CD14-positive monocyte (primary cell): ENCODE measurements at places on chromosomes 5 and 9.

DNA sequence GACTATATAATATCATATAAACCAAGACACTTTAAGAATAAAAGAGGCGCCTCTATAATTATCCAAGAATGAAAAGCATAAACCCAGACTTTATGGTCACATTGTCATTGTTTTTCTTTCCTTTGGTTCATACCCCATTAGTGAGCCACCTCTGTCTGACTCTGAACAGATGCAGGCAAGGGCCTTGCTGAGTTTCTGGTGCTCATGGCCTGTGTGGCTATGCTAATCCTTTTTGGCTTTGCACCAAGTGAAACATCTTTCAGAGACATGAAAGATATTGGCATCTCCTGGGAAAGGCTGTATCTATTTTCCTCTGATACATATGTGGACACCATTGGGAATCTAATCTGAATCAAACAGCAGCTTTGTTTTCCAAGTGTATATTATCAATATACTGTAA lies 222.5 kb downstream of the CHSY3 start:
- H3K36me3 ChIP-seq, result no peaks in the 10 kb centered on the region
- H3K4me3 ChIP-seq, result no peak overlapping the region
- no peaks in the 10 kb centered on the region for H3K27me3 ChIP-seq

GRCh38 chr5:170771496-170771895 lies 12.0 kb upstream of the GABRP start:
- no peaks in the 10 kb centered on the region for H3K36me3 ChIP-seq
- no peak for DNase-seq
- no peaks in the 10 kb centered on the region for H3K27me3 ChIP-seq
- H3K4me1 ChIP-seq, result no peaks in the 10 kb centered on the region

DNA sequence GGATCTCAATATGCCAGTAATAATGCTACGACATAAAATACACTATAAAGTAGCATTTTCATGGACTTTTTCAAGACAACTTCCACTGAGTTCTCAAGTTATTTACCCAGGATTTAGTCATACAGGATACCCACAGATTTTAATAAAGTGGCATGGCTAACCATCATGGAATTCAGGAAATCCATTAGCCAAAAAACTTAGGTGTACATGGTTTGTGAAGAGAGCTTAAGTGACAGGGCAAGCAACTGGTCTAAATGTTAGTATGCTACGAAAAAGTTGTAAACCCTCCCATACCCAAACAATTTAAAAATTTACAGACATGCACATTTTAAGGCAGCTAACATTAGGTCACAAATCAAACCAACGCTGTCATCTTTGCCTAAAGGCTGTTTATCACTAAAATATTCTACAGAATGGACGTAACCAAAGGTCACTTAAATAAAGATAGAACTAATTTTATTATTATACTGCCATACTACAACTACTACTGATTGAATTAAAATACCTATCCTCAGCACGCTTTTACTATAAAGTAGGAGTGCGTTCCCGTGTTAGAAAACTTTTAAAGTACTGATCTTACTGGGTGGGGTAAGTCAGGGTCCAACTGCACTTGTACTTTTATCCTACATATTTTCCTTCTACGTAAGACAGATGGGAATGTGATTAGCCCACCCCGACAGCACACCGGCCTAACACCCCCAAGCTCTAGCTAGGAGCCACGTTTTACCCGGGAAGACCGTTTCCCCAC lies 1.1 kb downstream of the UBTD2 start:
- H3K27ac ChIP-seq, result no peak overlapping the region
- H3K36me3 ChIP-seq, result no peaks in the 10 kb centered on the region
- H3K4me1 ChIP-seq, result peaks cover 34% of the 10 kb centered on the region
- H3K4me3 ChIP-seq, result peak overlapping the region; percentile 73

GRCh38 chr5:75046366-75047142 lies 5.8 kb downstream of the GCNT4 start:
- no peak overlapping the region for H3K4me3 ChIP-seq
- no peaks in the 10 kb centered on the region for H3K36me3 ChIP-seq
- no peaks in the 10 kb centered on the region for H3K4me1 ChIP-seq
- no peak for DNase-seq
- H3K27me3 ChIP-seq, result peaks cover 15% of the 10 kb centered on the region
- no peak overlapping the region for H3K27ac ChIP-seq

GRCh38 chr5:110785356-110785755 lies 46.5 kb downstream of the SLC25A46 start:
- H3K27me3 ChIP-seq, result no peaks in the 10 kb centered on the region
- H3K27ac ChIP-seq, result no peak overlapping the region
- no peak overlapping the region for H3K4me3 ChIP-seq
- DNase-seq, result no peak
- no peaks in the 10 kb centered on the region for H3K4me1 ChIP-seq

- no peaks in the 10 kb centered on the region for H3K36me3 ChIP-seq
- H3K27ac ChIP-seq, result no peak overlapping the region
- peak overlapping the region; percentile 21 for H3K4me3 ChIP-seq
- H3K27me3 ChIP-seq, result no peaks in the 10 kb centered on the region
Measured at GRCh38 chr5:32201122-32201753, 27.1 kb upstream of the GOLPH3 start.

DNA sequence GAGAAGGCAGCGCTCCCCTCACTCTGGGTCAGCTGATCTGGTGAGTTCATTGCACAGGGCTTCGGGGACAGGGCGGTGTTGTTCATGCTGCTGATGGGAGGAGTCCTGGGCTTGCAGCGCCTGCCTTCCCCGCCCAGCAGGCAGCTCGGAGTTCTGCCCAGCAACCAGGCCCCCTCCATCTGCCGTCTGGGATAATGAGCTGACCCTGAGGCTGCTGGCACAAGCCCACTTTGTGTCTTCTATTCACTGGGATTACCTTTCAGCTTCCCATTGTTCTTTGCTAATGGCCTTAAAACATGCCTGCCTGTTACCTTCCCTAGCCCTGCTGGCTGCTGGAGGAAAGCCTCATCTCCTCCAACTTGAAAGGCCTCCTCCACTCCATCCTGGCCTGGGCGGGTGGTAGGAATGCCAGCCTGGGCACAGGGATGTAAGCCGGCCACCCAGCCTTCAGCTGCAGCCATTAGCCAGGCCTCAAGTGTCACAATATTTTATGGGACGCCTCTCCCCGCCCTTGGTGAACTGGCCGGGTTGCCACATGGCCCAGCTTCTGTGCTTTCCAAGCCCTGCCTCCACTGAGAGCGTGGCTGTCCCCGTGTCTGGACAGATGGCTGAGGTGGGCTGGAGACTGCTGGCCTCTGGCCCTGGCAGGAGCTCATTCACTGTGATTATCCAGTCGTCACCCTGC lies 70.4 kb downstream of the GADD45G start:
- H3K27me3 ChIP-seq, result no peaks in the 10 kb centered on the region
- H3K4me3 ChIP-seq, result no peak overlapping the region
- DNase-seq, result no peak
- no peaks in the 10 kb centered on the region for H3K36me3 ChIP-seq

DNA sequence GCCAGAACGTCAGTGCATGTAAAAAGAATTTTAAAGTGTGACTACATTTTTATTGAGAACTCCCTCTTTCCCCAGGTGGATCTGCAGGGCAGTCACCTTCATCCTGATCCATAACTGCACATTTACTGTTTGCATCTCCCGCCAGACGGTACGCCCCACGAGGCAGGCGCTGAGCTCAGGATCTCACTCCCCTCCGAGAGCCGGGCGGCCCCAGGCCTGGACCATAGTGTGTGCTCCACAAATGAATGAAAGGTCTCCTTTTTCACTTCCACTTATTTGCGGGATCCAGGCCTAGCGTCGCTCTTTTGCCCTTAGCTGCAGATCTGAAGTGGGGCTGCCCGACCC lies 378 bp downstream of the DROSHA start:
- DNase-seq, result peak; percentile 9
- H3K4me1 ChIP-seq, result peaks cover 27% of the 10 kb centered on the region
- peak overlapping the region; percentile 62 for H3K4me3 ChIP-seq
- H3K27me3 ChIP-seq, result no peaks in the 10 kb centered on the region
- H3K36me3 ChIP-seq, result peaks cover 43% of the 10 kb centered on the region

DNA sequence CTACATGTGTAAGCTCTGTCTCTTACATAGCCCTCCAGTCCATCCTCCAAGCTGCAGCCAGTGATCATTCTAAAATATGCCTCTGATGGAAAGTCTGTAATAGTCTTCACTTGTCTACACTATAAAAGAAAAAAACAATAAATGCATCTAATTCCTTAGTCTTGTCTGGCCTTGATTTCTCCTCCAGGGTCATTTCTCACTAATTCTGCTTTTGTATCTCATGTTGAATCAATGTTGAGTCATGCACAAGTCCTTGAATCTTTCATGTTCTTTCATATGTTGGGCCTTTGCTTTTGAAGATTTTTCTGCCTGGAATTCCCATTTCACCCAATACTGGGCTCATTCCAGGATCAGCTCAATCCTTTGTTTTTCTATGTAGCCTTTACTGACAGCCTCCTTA lies 121.1 kb upstream of the TRIM32 start:
- H3K4me1 ChIP-seq, result no peaks in the 10 kb centered on the region
- no peaks in the 10 kb centered on the region for H3K36me3 ChIP-seq
- H3K27ac ChIP-seq, result no peak overlapping the region
- no peak for DNase-seq
- H3K4me3 ChIP-seq, result no peak overlapping the region

DNA sequence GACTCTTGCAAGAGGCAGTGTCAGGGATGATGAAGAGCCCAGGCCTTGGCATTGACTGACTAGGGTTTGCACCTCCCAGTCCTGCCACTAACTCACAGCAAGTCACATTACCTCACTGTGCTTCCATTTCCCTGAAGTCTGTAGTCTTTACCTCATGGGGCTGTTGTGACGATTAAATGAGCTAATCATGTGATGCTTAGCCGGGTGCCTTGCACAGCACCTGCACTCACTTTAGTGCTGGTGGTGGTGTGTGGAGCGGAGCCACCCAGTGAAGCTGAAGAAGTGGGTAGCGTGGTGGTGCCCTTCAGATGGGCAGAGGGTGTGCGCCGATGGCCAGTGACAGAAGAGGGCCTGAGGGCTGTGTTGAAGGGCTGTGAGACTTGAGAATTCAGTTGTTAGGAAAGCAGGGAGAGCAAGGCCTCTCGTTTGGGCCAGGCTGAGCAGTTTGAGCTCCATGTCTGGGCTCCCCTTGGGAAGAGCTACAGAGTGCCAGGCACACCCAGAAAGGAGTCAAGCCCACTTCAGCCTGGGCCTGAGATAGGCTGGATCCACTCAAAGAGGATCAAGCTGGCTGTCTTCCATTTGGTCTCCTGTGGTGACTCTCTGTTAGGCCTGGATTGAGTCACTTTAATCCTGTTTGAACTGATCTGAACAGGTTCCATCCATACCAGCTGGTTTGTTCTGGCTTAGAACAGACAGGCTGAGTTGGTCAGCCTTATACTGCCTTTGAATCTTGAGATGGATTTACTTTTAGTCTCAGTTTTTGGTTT lies 42.5 kb downstream of the RALGPS1 start:
- no peak overlapping the region for H3K4me3 ChIP-seq
- H3K36me3 ChIP-seq, result no peaks in the 10 kb centered on the region

GRCh38 chr5:35777358-35778087 lies 79.2 kb upstream of the IL7R start:
- H3K27ac ChIP-seq, result no peak overlapping the region
- no peaks in the 10 kb centered on the region for H3K36me3 ChIP-seq
- no peaks in the 10 kb centered on the region for H3K4me1 ChIP-seq
- no peaks in the 10 kb centered on the region for H3K27me3 ChIP-seq
- peak; percentile 37 for DNase-seq

DNA sequence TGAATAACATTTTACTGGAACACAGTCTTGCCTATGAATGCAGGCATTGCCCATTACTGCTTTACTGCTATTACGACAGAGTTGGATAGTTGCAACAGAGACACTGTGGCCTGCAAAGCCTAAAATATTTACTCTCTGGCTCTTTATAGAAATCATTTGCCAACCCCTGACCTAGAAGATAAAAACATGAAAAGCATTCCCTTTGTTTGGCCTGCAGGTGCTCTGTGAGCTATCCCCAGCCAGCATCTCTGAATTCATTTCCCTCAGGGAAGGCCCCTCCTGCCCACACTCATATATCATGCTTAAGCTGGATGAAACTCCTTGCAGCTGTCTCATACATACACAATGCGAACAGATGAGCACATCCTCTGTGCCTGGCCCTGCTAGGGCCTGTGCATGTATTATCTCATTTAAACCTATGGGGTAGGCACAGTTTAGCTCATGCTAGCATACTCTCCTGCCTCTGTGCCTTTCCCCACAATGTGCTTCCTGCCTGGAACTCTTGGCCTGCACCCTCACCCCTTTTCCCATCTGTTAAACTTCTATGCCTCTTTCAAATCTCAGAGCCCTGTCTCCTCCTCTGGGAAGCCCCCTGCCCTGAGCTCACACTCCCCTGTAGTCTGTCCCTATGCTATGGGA lies 193.1 kb downstream of the PAX5 start:
- DNase-seq, result no peak
- no peaks in the 10 kb centered on the region for H3K36me3 ChIP-seq
- H3K27ac ChIP-seq, result no peak overlapping the region
- H3K4me1 ChIP-seq, result no peaks in the 10 kb centered on the region
- no peaks in the 10 kb centered on the region for H3K27me3 ChIP-seq

DNA sequence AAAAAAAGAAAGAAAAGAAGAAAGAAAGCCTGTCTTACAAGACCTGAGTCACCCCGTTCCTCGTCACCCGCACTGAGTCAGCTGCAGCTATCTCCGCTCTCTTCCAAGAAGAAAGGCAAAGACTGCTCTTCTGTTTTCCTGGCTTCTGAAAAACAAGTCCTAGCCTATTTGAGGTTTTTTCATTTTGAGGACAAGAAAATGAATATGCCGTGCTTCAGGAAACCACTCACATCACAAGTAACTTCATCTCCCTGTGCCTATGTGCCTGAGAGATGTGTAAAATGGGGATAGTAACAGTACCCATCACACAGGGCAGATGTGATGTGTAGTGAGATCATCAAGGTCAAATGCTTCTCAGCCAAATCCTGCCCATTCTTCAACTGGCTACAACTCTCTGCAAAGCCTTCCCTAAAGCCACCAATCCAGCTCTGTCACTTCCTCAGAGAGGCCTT lies 78.4 kb downstream of the GLDC start:
- no peak overlapping the region for H3K4me3 ChIP-seq
- H3K27ac ChIP-seq, result no peak overlapping the region
- peaks cover 15% of the 10 kb centered on the region for H3K4me1 ChIP-seq

- H3K27ac ChIP-seq, result no peak overlapping the region
- DNase-seq, result no peak
- no peak overlapping the region for H3K4me3 ChIP-seq
- peaks cover 3% of the 10 kb centered on the region for H3K27me3 ChIP-seq
Measured at GRCh38 chr5:150579462-150580400, 60.7 kb upstream of the SYNPO start.

DNA sequence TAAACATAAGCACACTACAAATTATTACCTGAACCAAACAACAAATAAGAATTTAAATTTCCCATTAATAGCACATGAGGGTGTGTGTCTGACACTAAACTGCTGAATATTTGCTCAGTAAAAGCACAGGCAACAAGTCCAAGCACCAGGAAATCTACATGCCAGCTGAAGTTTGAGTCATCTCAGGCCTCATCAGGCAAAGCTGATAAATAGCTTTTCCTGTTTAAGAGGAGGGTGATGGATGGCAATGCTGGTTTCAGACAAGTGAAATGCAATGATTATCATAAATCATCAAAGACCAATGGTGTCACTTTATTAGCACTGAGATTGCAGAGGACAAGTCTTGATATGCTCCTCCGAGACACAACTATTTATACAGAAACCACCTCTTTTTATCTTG lies 1668.0 kb upstream of the C9orf72 start:
- no peaks in the 10 kb centered on the region for H3K36me3 ChIP-seq
- no peak for DNase-seq
- H3K27ac ChIP-seq, result no peak overlapping the region
- no peak overlapping the region for H3K4me3 ChIP-seq
- no peaks in the 10 kb centered on the region for H3K27me3 ChIP-seq
- H3K4me1 ChIP-seq, result no peaks in the 10 kb centered on the region
